ENCODE measurements at places on chromosomes 7 and 10.

DNA sequence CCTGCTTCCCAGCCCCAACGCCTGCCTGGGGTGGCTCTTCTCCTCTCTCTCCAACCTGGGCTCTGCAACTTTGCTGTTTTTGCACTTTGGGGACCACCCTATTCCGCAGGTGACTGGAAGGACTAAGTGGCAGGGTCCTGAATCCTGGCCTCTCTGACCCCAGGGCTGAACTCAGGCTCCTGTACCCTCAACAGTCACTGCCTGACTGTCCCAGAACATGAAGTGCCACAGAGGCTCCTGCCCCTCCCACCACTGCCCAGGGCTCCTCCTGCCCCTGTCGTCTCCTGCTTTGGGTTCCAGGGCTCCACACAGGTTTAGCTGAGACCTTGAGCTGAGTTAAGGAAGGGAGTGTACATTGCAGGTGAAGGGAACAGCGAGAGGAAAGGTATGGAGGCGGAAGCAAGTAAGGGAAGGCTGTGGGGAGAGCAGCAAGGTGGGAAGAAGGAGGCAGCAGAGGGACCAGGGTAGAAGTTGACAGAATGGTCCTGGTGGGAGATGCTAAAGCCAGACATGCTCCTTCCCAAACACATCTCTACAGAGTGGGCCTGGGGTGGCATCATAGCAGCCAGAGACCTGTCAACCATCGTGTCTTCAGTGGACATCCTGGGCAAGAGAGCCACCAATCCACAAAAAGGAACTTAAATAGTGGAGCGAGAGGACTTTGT is 5.7 kb upstream of the GRID1 start:
- no peak for DNase-seq

DNA sequence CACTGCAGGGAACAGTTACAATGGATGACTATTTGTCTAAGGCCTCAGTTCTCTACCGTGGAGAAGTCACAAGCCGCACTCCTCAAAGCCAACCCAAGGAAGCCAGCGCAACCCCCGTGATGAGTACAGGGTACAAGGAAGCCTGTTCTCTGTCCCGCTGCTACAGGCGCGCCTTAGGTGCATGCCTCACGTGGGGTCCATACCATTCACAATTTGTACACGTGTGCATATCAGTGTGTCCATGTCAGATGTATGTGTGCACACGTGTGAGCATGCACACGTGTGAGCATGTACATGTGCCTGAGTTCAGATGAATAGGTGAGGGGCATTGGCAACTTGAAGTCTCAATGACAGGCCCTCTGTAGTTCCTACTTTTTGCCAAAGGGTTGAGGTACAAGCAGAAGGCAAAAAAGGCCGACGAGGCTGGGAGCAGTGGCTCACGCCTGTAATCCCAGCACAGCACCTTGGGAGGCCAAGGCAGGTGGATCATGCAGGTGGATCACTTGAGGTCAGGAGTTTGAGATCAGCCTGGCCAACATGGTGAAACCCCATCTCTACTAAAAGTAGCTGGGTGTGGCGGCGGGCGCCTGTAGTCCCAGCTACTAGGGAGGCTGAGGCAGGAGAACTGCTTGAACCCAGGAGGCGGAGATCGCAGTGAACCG is 62.8 kb downstream of the CTBP2 start:
- DNase-seq: no peak

DNA sequence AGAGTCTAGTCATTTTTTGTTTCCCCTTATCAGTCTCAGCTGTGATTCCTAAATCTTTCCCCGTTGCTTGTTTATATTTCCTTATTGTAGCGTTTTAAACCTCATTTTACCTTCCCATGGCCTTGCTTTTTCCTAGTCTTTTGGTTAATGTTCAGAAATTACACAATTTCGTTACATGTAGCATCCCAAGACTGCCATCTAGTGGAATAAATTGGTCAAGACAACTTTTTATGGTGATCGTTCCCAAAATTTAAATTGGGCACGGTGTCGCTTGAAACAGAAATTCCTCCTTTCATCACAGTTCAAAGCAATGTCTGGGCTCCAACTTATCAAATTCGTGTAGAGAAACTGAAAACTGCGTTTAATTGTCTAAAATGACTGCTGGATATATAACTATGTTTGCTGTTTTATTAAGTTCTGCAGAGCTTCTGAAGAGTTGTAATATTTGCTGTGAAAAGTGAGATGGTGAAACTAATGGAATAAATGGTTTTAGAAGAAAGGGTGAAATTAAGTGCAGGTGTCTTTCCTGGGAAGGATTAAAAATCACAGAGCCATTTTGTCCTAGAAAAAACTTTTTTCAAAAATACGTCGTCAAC is 370.2 kb downstream of the PHF14 start:
- no peak for DNase-seq

GRCh38 chr7:117085275-117085674 is 132.0 kb downstream of the ST7 start:
- DNase-seq: no peak

GRCh38 chr7:18685971-18686370 is 190.4 kb downstream of the HDAC9 start:
- DNase-seq: no peak

GRCh38 chr10:116699049-116699448 is 43.3 kb downstream of the HSPA12A start:
- no peak for DNase-seq

- no peak for DNase-seq
Observed at GRCh38 chr10:21317902-21318301, 207.6 kb downstream of the SKIDA1 start.

DNA sequence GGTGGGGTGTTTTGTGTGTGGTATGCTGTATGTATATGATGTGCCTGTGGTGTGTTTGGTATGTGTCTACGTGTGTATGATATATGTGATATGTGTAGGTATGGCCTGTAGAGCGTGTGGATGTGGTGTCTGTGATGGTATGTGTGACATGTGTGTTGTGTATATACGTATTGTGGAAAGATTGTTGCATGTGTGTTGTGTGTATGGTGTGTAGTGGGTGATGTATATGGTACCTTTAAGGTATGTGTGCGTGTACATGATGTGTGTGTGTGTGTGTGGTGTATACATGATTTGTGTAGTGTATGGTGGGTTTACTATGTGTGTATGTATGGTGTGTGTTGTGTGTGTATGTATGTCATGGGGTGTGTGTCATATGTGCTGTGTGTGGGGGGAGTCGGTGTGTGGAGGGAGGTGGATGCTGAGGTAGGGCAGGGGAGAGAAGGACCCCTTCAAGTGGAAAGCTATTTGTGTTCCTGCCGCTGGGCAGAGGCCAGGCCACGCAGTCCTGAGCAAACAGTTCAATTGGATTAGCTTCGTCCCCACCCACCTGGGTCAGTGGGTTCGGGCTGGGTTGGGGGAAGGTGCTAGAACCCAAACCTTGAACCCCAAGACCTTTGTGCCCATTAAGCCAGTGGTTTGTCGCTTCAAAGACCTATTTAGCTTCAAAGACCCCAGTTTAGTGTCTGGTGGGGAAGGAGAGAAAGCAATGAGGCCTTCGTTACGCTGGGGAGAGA is 1.9 kb upstream of the TRPV6 start:
- DNase-seq: no peak

DNA sequence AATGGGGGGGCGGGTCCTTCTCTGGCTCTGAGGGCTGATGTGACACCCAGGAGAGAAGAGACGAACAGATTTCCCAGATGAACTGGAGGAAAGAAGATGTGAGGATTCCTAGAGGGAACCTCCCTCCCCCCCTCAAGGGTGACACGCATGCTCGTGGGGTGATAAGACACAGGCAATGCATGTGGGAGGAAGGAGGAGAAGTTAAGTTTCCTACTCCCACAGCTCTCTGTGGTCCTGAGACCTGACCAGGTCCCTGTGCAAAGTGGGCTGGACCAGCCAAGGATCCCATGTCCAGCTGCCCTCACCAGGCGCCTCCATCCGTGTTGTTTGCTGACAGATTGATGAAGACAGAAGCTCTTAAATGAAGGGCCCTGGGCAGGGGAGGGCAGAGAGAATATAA is 112.6 kb downstream of the SH3PXD2A start:
- DNase-seq: no peak

GRCh38 chr7:18521945-18522566 is 26.5 kb downstream of the HDAC9 start:
- no peak for DNase-seq

- no peak for DNase-seq
Observed at GRCh38 chr7:67620216-67620933, 623.7 kb downstream of the TYW1 start.

DNA sequence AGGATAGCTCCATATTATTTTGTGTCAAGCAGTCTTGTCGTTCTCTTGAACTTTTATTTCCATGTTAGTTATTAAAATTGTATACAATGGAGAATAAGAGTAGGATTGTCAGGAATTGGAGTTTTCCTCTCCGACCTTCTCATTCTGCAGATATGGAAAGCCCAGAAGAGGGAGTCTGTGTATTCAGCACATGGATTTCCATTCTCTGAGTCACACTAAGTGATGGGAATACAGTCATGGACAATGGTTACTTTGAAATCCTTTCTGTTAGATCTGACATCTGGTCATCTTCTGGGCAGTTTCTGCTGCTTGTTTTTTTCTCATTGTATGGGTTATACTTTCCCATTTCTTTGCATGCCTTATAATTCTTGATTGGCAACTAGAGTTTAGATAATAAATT is 5.0 kb upstream of the TASOR2 start:
- no peak for DNase-seq
